ENCODE measurements at places on chromosomes 7 and 10.
A peak's percentile ranks its signal among the peaks of the same experiment; 100 is the strongest.

GRCh38 chr7:151553356-151553755 lies 33.7 kb upstream of the RHEB start:
- no peak for DNase-seq

GRCh38 chr7:832167-832967 lies at the start of gene SUN1:
Gene SUN1, plus strand, starts transcription at chr7:832476. Its CDS starts 49 bp downstream, at chr7:832525.
- DNase-seq: peak; percentile 52

DNA sequence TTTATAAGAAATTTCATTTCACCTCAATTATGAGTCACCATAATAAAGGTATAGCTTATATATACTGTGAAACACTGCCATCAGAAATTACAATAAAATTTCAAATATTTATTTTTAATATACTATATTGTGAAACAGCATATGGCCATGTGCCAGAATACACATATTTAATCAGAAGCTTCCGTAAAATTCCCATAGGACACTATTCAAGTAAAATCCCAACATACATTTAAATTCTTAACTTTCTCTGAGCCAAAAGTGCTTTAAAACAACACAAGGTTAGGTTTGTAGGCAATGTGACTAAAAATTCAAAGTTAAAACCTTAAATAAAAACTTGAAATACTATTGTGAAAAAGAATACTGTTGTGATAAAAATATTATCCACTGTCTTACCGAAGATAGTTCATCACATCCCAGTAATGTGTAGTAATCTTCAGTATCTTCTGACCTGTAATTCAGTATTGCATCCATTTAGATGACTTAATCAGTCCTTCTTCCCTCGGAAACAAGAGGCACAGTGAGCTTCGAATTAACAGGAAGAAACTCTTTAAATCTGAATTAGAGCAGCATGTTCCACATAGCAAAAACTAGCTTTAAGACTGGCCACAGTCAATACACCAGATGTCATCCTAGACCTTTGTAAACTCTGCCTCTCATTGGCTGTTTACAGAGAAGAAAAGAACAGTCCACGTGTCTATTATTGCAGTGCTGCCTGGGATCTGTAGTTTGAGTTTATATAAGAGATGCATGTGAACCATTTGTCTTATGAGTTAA lies at the start of gene DNAJC12:
DNAJC12 (minus strand) TSS at position 648 of the 774 bp plus-strand sequence; CDS start at position 471, 177 bp downstream.
- DNase-seq: no peak

GRCh38 chr10:32271617-32272016 lies 75.3 kb downstream of the EPC1 start:
- DNase-seq: no peak

DNA sequence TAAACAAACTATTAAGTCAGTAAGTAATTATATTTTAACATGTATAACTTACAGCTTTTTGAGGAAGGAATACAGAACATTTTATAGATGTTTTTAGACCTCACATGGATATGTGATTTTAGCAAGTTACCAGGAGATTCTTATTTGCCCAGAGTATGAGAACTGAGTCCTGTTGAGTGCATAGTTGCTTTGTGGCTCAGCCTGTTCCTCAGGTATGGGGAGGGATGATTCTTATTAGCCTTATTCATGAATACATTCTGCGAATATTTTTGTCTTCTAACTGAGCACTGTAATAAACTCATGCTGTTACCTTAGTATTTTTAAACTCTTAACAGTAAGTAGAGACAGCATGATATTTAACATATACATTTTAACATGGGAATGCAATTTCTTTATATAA lies 17.9 kb downstream of the BTAF1 start:
- peak; percentile 60 for DNase-seq

- no peak for DNase-seq
Observed at GRCh38 chr7:46034056-46034768, 113.1 kb upstream of the IGFBP3 start.

DNA sequence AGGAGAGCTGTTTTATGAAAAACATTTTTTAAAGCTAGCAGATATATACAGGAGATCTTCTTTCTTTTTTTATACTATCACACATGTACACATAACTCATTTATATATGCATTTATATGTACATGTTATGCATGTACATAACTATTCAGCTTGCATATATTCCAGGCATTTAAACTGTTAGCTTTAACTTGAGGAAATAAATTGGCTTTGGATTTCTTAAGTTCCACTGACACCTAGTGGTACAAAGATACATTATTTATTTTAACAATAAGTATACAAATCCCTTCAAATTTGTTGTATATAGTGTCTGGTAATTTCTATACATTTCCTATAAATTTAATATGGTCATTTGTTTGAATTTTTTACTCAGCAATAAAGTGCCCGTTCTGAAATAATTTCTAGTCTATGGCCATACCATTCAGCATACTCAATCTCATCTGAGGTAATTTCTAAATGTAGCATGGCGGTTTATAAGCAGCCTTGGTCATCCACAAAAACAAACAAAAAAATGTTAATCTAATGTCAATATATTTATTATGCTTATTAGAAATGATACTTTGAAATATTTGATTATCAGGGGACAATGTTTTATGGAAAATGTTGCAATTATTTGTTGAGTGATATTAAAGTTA lies 11.6 kb downstream of the ZDHHC6 start:
- peak; percentile 81 for DNase-seq

DNA sequence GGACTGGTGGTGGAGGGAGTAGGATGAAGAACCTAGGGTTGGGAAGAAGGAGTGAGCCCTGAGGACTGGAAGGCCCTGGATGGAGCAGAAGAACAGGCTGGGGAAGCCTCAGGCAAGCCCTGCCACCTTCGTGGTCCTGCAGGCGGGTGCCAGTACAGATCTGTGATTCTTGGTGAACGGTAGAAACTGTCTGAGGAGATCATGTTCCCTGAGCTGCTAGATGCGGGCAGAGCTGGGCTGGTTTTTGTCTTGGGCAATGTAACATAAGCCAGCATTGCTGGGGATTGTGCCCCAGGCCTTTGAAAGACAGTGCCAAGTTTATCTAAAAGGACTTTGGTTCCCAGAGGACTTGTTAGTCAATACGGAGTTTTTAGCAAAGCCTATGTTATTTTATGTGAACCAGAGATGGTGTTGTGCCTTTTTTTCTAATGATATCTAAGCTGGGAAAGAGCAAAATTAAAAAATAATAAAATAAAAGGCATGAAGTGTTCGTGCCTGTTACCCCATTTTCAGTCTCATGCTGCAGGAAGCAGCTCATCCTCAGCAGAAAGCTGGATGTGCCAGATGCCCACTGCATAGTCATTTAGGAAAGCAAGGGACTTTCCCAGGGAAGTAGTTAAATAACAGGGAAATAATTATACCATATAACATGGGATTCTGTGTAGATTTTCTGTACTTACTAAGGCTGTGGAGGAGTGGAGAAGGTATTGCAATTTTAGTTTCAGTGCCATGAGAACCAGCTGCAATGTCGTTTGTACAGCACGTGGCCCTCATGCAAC lies 24.4 kb upstream of the FIGNL1 start:
- DNase-seq: peak; percentile 57

GRCh38 chr7:70092314-70093204 lies 494.3 kb downstream of the AUTS2 start:
- DNase-seq: no peak

DNA sequence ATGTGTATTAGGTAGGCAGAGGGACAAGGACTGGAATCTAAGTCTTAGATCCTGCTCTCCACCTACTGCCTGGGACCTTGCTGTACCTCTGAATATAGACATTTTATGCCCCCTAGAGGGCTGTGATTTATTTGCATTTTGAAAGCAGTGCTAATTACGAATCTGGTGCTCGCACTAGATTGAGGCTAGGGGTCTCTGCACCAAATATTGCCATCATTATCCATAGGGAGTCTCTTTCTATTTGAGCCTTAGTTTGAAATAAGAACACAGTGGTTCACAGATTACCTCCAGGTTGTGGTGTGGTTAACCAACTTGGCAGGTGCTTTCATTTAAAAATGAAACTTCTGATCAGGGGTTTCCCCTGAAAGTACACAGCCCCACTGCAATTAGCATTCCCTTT lies 41.8 kb downstream of the CNNM1 start:
- peak; percentile 22 for DNase-seq

DNA sequence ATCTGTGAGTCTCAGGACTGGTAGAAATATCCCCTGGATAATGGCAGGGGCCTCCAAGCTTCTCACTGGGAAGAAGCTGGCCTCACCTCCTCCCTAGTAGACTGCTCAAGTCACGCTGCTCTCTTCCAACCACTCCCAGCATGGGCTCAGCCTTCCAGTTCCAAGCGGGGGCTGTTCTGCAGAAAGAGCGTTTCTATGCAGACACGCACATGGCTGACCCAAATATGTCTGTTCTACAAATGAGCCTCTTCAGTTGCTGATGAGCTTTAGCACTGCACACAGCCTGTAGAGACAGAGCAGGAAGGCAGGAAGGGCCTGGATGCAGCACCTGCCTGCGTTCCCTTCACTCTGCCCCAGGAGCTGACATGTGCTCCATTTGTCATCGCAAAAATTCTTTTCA lies 523.9 kb upstream of the MGMT start:
- DNase-seq: no peak

GRCh38 chr7:85070967-85071628 lies 115.8 kb downstream of the SEMA3D start:
- DNase-seq: no peak

- DNase-seq: no peak
Observed at GRCh38 chr10:49632406-49633317, 18.8 kb downstream of the CHAT start.

GRCh38 chr10:52334595-52334994 lies 20.5 kb downstream of the DKK1 start:
- no peak for DNase-seq

GRCh38 chr7:106009503-106010226 lies 46.6 kb downstream of the CDHR3 start:
- DNase-seq: peak; percentile 96

DNA sequence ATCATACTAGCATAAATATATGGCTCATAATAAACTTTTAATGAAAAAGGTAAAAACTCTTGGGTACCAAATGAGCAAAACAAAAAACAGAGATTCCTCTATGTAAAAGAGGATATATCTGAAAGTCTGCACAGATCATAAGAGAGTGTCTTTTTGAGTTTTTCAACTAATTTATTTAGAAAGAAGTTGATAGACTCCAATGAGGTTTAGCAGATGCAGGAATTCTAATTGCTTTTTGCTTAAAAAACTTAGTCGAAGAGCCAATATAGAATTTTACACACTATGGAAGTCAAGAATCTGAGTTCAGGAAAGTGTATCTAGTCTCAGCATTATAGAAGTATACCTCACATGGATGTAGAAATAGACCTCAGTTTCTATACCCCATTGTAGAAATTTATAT lies 3.4 kb upstream of the MLLT10 start:
- no peak for DNase-seq

DNA sequence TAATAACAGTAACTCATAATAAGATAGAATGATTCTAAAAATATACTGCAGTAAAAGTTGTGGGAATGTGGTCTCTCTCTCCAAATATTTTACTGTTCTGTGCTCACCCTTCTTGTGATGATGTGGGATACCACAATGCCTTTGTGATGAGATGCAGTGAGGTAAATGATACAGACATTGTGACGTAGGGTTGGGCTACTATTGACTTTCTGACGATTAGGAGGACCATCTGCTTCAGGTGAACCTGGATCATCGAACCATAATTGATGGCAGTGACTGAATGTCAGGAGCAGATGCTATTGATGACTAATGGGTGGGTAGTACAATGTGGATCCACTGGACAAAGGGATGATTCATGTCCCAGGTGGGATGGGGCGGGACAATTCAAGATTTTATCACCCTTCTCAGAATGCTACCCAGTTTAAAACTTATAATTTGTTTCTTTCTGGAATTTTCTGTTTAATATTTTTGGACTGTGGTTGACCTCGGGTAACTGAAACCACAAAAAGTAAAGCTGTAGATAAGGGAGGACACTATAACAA lies 73.9 kb upstream of the ARMC3 start:
- no peak for DNase-seq

- DNase-seq: peak; percentile 0
Observed at GRCh38 chr7:109751241-109751640, 1181.6 kb downstream of the DNAJB9 start.

- peak; percentile 8 for DNase-seq
Observed at GRCh38 chr10:108783897-108784296, 1139.4 kb downstream of the XPNPEP1 start.

DNA sequence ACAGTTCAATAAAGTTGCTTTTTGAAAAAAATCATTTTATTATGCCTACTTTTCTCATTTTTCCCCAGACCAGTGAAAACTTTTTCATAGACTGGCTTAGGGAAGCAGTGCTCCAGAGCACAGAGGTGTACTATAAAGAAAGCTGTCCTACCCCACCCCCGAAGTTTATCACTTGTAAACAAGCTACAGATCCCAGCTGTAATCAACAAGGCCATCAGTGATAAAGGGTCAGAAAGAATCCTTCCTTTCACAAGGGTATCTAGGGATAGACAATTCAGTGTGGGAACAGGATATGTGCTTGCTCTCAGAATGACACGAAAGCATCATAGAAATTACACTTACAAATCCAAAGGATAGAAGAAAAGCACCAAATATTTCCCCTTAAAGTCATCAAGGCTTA lies 4.5 kb downstream of the PRDX3 start:
- DNase-seq: no peak

DNA sequence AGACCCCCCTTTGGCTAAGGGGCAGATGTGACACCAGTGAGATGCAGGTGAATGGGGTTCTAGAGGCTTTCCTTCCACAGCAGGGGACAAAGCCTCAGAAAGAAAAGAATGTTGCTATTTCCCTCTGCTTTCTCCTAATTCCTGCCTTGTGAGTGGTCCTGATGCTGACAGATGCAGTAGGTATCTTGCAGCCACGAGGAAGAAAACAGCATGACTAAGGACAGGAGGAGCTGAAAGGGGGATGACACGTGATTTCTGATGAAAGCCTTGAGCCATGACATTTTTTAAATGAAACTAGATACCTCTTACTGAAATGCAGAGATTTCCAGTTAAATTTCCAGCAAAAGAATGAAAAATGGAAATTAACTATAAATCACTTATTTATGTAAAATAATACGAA lies 92.4 kb downstream of the C1GALT1 start:
- DNase-seq: peak; percentile 59

DNA sequence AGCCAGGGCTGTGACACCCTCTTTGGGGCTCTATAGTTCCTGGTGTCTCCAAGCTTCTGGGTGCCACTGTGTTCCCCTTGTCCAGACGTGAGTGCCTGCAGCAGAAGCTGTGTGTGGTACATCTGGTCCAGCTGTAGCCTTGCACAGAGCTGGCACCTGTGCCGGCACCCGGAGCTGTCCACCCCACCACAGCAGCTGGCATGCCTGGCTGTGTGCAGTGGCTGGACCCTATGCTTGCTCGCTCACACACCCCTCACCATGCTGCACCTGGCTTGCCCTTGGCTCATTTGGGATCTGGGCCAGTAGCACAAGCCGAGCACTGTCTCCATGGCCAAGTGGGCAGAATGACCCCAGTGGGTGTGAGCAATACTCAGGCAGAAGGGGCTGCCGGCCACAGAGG lies 10.6 kb downstream of the DNAJB9 start:
- no peak for DNase-seq

GRCh38 chr7:139591550-139592195 lies 68.2 kb downstream of the CLEC2L start:
- no peak for DNase-seq

GRCh38 chr10:105759669-105760068 lies 1118.6 kb downstream of the SORCS3 start:
- no peak for DNase-seq

DNA sequence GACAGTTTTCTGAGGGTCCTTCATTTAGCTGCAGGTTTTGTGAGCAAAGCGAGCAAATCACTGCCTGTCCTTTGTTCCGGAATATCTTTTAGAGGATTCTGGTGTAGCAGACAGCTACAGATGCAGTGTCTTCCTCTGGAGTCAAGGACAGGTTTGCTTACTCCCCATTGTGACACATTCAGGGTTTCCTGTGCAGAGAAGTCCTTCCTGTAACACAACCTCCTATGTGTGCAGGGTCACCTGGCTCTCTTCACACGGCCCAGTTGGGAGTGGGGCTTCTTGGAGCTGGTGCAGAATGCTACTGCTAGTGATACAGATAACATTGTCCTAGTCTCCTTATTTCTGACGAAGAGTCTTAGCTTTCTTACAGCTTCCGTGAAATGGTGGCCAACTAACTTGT lies 47.9 kb downstream of the RBM33 start:
- DNase-seq: no peak

Measured in trophoblast cell (in vitro differentiated cells and primary cell).